Hair follicular keratinocyte (primary cell): ENCODE measurements at places on chromosomes 12 and 14. TPM values are rescaled to one million over a fixed set of nuclear protein-coding genes. Genes with fewer than 3 reads are reported as not detected.

TPH2 gene
- total RNA-seq = not detected in 2 replicates

CBLN3 gene
- total RNA-seq = 0.11 and 0.31 TPM in 2 replicates

TMEM63C gene
- total RNA-seq = 0.08 and 1.9 TPM in 2 replicates

KRT78 gene
- total RNA-seq = 0.04 and 0.16 TPM in 2 replicates

TPPP2 gene
- total RNA-seq = not detected in 2 replicates

SOAT2 gene
- total RNA-seq = not detected in 2 replicates

CLEC2B gene
- 0.08 and 1.6 TPM in 2 replicates for total RNA-seq

NRXN3 gene
- 0.27 TPM in 1 of 2 replicates, not detected in the other for total RNA-seq

PTGER2 gene
- 0.84 and 1.2 TPM in 2 replicates for total RNA-seq

ARHGEF40 gene
- 6.4 and 13.7 TPM in 2 replicates for total RNA-seq

TRPV4 gene
- total RNA-seq = 0.87 and 1.6 TPM in 2 replicates

ANO4 gene
- total RNA-seq = 6.5 and 9.7 TPM in 2 replicates

EML1 gene
- total RNA-seq = 0.86 and 2.2 TPM in 2 replicates

ACTR10 gene
- 47.7 and 52.2 TPM in 2 replicates for total RNA-seq

GALNT8 gene
- 0.11 and 0.23 TPM in 2 replicates for total RNA-seq

PTCSC3 gene
- not detected in 2 replicates for total RNA-seq

ASIC1 gene
- total RNA-seq = 3.5 and 8.4 TPM in 2 replicates

IRAK3 gene
- total RNA-seq = 0.61 and 0.70 TPM in 2 replicates

ETFBKMT gene
- total RNA-seq = 0.57 and 0.86 TPM in 2 replicates

BICDL1 gene
- 14.5 and 20.5 TPM in 2 replicates for total RNA-seq

PLEKHG7 gene
- not detected in 2 replicates for total RNA-seq

OR2AP1 gene
- total RNA-seq = not detected in 2 replicates

NXPH4 gene
- 2.1 and 24.9 TPM in 2 replicates for total RNA-seq

LYZ gene
- total RNA-seq = not detected in 2 replicates

TMEM119 gene
- total RNA-seq = 0.08 and 0.49 TPM in 2 replicates

PRB3 gene
- total RNA-seq = not detected in 2 replicates

DEGS2 gene
- 0.23 TPM in 1 of 2 replicates, not detected in the other for total RNA-seq

VRTN gene
- not detected in 2 replicates for total RNA-seq

C1RL gene
- 19.4 and 29.4 TPM in 2 replicates for total RNA-seq

BAZ2A gene
- total RNA-seq = 27.8 and 50.8 TPM in 2 replicates

SLC6A13 gene
- not detected in 2 replicates for total RNA-seq

GSG1 gene
- total RNA-seq = not detected in 2 replicates

TMEM229B gene
- total RNA-seq = 3.0 and 3.1 TPM in 2 replicates

PTPRO gene
- total RNA-seq = 0.08 and 0.30 TPM in 2 replicates

CCDC197 gene
- total RNA-seq = not detected in 2 replicates

WNT5B gene
- total RNA-seq = 19.9 and 24.6 TPM in 2 replicates

KSR2 gene
- not detected in 2 replicates for total RNA-seq

CFAP251 gene
- 62.5 and 81.1 TPM in 2 replicates for total RNA-seq

GOLGA5 gene
- total RNA-seq = 35.5 and 36.3 TPM in 2 replicates

SLC35F4 gene
- not detected in 2 replicates for total RNA-seq

CLEC12A gene
- total RNA-seq = not detected in 2 replicates

ZFHX2 gene
- 0.23 TPM in 1 of 2 replicates, not detected in the other for total RNA-seq

IAPP gene
- total RNA-seq = not detected in 2 replicates

MYH6 gene
- not detected in 2 replicates for total RNA-seq

SDR9C7 gene
- 0.31 and 0.57 TPM in 2 replicates for total RNA-seq

DDX24 gene
- total RNA-seq = 77.4 and 117 TPM in 2 replicates

LRFN5 gene
- total RNA-seq = not detected in 2 replicates

KRT73 gene
- total RNA-seq = not detected in 2 replicates

CD163 gene
- total RNA-seq = not detected in 2 replicates

EGLN3 gene
- 1.7 and 1.8 TPM in 2 replicates for total RNA-seq
